ENCODE measurements at places on chromosomes 5 and 9.

DNA sequence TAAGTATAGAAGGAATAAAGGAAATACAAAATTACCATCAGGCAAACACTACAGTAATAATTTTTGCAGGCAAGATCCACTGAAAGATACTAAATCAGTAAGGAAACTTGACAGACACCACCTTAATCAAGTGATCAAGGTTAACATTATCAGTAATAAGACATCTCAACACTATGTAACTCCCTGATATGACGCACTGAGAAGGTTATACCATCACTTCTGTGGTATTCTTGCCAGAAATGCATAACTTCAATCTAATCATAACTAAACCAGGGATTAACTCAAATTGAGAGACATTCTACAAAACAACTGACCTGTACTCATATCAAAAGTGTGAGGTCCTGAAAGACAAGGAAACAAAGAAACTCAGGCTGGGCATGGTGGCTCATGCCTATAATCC is 52.5 kb upstream of the GABRP start:
- no peak for DNase-seq

DNA sequence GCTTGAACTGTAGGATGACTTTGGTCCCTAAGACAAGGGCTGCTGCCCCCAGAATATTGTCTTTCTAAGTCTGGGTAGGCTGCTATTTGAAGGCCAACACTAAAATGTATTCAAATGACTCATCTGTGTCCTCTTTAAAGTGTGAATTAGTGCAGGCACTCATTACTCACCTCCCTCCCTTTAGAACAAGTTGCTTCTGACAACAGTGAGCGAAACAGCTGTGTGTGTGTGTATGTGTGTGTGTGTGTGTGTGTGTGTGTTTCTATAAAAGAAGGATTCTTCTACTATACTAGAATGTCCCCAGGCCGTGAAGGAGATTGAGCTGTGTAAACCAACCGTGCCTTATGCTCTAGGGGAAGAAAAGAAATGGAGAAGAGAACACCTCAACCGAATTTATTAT is 1337.2 kb downstream of the PTPRD start:
- DNase-seq: no peak

- no peak for DNase-seq
These were observed 48.0 kb downstream of the FGF1 start for GRCh38 chr5:142637871-142638270.

DNA sequence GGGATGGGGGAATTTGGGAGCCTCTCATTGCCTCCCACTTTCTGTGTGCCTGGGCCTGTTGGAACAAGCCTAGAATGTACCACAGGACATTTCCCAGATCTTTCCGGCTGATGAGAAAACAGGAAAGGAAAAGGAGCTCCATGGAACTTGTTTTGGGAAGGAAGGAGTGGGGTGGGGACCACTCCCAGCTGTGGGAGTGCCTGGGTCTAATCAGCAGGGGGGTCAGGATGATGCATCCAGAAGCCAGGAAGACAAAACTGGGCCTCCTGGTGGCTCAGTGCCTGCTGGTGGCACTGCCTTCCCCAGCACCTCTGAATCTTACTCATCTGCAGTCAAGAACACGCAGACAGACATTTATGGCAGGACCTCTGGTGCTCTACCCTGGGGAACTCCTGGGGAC is 2.8 kb downstream of the SMIM33 start:
- no peak for DNase-seq

DNA sequence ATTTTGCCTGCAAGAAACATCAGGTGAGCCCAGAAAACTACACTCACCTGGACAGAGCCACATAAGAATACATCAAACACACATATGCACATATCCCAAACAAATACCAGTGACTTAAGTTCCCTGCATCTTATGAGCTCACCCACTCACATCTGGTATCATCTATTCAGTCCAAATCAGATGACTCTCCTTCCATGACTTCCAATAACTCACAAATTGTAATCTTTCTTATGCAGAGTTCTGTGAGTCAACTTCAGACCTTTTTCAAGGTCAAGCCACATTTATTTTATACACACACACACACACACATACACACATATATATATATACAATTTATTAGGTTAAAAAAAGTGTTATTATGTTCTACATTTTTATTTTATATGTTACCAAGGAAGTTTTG is 1711.9 kb upstream of the CDH9 start:
- DNase-seq: no peak

DNA sequence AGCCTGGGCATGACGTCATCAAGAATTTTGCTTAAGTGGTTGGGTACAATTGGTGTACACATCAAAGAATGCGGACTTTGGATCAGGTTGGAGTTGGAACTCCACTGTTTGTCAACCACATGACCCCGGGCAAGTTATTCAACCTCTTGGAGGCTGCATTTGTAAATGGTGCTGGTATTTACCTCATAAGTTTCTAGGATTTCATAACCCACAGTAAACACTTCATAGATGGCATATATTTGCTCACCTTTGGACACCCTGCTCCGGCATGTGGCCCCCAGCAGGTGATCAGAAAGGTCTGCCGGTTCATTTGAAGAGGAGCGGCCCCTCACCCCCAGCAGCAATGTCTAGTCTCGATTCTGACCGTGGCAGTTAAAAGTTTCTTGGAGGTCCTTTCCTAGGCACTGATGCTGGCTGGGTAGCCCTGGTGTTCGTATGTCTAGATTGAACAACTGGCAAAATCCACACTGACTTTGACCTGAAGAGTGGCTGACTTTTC is 60.6 kb downstream of the IL6ST start:
- DNase-seq: no peak

GRCh38 chr5:125244531-125244930 is 498.1 kb upstream of the ZNF608 start:
- no peak for DNase-seq

- DNase-seq: no peak
These were observed 323.9 kb downstream of the ADGRV1 start for GRCh38 chr5:90882448-90882847.

GRCh38 chr5:179164331-179165311 is 104.4 kb downstream of the ZNF354C start:
- no peak for DNase-seq

- no peak for DNase-seq
These were observed 227.7 kb downstream of the CDH12 start for GRCh38 chr5:22625451-22625850.

DNA sequence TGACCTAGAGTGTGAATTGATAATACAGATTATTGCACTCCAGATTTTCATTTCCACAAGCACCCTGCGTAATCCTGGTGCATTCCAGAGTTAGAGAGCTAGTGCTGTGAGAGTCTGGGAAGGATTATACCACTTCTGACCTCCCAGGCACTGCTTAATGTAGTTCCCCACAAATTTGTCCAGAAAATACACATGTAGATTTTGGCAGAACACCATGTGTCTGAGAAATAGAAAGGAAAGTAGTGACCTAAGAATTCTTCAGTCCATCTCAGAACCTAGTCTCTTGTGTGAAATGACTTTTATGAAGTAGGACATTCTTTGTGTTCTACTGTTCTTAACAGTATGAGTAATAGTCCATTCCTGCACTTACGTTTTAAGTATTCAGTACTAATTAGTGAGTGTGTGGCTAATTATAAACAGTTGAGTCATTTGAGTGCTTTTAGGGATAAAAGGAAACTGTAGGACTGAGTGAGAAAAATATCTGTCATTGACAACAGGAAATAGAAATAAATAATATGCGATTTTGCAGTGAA is 27.8 kb upstream of the PTPDC1 start:
- peak; percentile 71 for DNase-seq

GRCh38 chr9:88230612-88231011 is 92.3 kb upstream of the SPATA31C2 start:
- DNase-seq: no peak

- DNase-seq: no peak
These were observed 30.5 kb upstream of the LPAR1 start for GRCh38 chr9:111068771-111069170.

DNA sequence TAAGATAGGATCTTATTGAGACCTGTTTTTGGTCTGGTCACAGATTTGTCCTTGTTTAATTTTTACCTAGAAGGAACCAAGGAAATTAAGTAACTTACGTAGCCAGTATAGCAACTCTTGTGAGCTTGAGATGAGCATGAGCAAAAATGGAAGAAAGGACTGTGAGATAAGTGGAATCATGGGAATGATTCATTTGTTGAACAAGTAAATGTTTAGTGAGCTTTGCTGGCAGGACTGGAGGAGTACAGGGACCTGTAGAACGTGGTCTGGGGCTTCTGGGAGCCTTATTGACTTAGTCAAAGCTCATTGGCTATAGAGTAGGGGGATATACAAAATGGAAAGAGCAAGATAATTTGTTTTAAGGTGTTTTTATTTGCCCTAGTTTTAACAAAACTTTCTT is 3.0 kb downstream of the RAD23B start:
- no peak for DNase-seq

GRCh38 chr9:128552744-128553440 is 505 bp downstream of the SPTAN1 start:
- DNase-seq: no peak

GRCh38 chr9:30758726-30759446 is 1625.6 kb upstream of the ACO1 start:
- no peak for DNase-seq

- no peak for DNase-seq
These were observed 36.7 kb downstream of the OLFML2A start for GRCh38 chr9:124813501-124814163.

DNA sequence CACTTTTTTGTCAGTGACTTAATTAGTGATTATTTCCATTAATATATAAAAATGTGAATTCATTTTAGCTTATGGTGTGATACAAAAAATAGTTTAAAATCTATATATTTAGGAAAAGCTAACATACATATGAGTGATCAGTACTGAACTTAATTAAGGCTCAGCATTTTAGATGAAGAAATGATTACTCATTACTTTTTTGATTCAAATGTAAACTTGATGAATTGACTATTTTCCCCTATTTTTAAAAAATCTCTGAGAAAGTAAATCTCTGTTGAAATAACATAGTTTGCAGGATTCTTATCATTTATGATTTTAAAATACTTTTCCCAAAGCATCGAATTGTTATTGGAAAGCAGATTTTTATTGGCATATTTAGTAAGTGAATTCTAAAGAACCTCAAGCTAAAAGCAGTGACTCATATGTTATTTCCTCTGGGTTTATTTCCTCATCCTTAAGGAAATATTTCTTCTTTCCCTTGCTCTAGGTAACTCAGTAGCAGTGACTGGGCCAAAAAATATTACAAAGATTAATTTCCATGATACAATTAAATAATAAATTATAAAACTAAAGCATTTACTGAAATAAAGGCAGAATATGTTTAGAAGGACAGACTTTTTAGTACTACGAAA is 290.6 kb downstream of the FER start:
- no peak for DNase-seq

- DNase-seq: no peak
These were observed 71.9 kb upstream of the SPATA31E1 start for GRCh38 chr9:87810679-87811178.

- no peak for DNase-seq
These were observed 24.5 kb upstream of the C5orf47 start for GRCh38 chr5:173964506-173964905.

GRCh38 chr5:14038341-14038959 is 94.0 kb upstream of the DNAH5 start:
- no peak for DNase-seq

- no peak for DNase-seq
These were observed 38.8 kb upstream of the RPL26L1 start for GRCh38 chr5:172920447-172920849.

GRCh38 chr5:32390819-32391591 is 53.5 kb downstream of the ZFR start:
- DNase-seq: no peak

- DNase-seq: peak; percentile 28
These were observed 115.7 kb downstream of the UGCG start for GRCh38 chr9:112012026-112012902.

- no peak for DNase-seq
These were observed 606.4 kb upstream of the RORB start for GRCh38 chr9:73890685-73891277.

DNA sequence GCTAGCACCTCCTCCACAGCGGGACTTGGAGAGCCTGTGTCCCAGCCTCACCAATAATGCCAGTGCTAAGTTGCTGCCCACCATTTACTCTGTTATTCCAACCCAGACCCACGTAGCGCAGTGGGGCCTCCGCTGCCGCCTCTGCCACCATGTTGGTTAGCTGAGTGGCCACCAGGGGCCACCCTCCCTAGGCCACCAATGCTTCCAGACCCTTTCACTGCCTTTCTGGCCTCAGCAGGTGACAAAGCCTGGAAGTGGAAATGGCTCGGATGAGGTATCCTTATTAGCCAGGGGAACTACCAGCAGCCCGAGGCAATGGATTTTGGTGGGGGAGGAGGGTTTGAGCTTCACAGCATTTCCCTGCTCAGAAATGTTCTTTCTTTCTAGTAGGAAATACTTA is 110.1 kb downstream of the OSTF1 start:
- no peak for DNase-seq

GRCh38 chr5:150299571-150300327 is 3.0 kb downstream of the ARSI start:
- DNase-seq: peak; percentile 85

DNA sequence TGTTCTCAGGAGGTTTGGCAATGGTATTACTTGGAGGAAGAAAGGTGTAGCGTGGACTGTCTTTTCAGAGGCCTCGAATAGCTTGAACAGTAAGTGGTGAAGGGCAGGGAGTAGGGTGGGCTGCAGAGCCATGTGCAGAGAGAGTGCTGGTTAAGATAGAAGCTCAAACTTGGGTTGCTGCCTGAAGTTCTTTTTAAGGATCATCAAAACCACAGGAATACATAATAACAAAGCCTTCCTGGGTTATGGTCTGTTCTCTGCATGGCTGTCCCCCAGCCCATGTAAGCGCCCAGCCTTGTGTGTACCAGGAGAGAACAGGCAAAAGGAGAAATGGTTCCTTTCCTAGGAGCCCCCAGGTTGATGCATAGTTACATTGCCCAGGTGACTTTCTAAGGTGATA is 43.9 kb downstream of the RCL1 start:
- DNase-seq: no peak

GRCh38 chr9:134566936-134567335 is 74.7 kb upstream of the COL5A1 start:
- DNase-seq: no peak

DNA sequence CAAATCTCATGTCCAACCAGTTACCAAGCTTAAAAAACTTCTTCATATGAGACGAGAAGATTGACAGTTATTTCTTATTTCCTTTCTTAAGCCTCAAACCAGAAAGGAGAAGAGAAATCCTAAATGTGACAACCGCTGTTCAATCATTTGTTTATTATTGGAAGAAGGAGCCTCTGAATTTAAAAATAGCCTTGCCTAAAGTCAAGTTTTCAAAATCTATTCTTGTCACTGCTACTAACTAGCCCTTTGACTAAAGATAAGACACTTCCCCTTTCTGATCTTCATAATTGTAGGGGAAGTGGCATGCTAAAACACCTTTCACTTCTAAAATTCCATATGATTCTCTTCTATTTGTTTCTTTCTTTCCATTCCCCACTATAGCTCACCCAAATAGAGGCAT is 106.2 kb upstream of the EMB start:
- DNase-seq: no peak

Measured in foreskin melanocyte (primary cell).